Central memory CD8-positive, alpha-beta T cell (primary cell): ENCODE measurements at places on chromosomes 4 and X.

- no peak for DNase-seq
Observed at GRCh38 chr4:648579-649292, 23.4 kb downstream of the PDE6B start.

GRCh38 chr4:54872261-54872660, 214.5 kb downstream of the KIT start:
- DNase-seq, result no peak

- no peak for DNase-seq
Observed at GRCh38 chr4:141311246-141312204, 90.8 kb downstream of the ZNF330 start.

- DNase-seq, result no peak
Observed at GRCh38 chrX:69543572-69543971, 39.4 kb downstream of the NALF2 start.

GRCh38 chrX:22526339-22526738, 253.6 kb downstream of the CBLL2 start:
- DNase-seq, result no peak

DNA sequence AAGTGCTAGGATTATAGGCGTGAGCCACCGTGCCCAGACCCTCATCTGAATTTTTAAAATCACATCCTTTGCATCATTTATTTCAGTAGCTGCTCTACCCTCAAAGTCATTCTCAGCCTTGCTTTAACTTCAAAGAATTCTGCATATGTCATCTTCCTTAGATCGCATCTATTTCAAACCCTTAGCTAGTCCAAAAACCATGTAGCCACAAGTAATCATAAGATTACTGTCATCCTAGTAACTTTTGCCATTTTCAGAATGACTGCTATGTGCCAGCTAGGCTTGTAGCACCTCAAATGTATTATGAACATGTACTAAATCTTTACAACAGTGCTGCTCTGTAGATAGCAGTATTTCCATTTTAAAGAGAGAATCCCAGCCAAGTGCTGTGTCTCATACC, 45.5 kb upstream of the KLF3 start:
- no peak for DNase-seq

DNA sequence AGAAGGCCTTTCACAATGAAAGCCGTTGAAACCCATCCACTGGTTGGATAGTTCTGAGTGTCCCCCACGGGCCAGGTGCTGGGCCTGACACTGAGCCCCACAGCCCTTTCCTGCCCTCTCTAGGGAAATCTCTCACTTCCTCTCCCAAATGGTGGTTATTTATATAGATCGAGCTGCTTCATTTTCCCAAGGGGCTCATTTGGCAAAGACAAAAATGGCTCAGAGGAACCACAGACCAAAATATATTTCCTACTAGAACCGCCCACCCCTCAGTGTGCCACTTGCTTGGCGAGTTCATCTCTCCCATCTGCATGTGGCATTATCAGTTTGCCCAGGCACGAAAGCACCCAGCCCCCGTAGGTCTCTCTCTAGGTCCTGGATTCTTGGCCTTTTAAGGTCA, 53.3 kb upstream of the STIM2 start:
- no peak for DNase-seq

- no peak for DNase-seq
Observed at GRCh38 chr4:78553529-78554060, 2.0 kb downstream of the ANXA3 start.

GRCh38 chr4:15742637-15743036, 35.5 kb upstream of the CD38 start:
- DNase-seq, result no peak

- DNase-seq, result no peak
Observed at GRCh38 chr4:33134366-33134765, 2414.2 kb downstream of the PCDH7 start.

GRCh38 chr4:150668824-150669223, 86.9 kb downstream of the MAB21L2 start:
- no peak for DNase-seq

DNA sequence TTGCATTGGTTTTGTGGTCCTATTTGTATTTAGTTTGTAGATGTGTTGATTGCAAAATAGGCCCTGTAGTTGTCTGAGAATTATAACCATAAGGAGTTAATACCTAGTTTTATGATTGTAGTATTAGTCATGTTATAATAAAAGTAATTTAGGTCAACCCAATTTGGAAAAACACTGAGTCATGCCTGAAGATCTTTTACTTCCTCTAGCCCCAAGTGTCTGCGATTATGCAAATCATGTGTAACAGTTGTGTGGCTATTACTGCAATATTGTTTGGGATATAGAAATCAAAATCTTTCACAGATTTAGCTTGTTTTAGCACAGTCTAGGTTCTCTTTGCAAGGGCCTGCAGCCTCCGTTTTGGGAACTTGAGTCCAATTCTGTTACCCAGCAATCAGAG, 12.6 kb downstream of the SRD5A3 start:
- DNase-seq, result no peak

GRCh38 chrX:66046612-66047235, 6.8 kb upstream of the VSIG4 start:
- no peak for DNase-seq

- DNase-seq, result no peak
Observed at GRCh38 chr4:174934360-174934759, 16.2 kb downstream of the ADAM29 start.

GRCh38 chrX:79366556-79366872, 620 bp downstream of the ITM2A start:
- DNase-seq, result no peak

- DNase-seq, result no peak
Observed at GRCh38 chrX:22541926-22542325, 269.2 kb downstream of the CBLL2 start.

- no peak for DNase-seq
Observed at GRCh38 chr4:41542526-41543275, 4.7 kb downstream of the LIMCH1 start.

DNA sequence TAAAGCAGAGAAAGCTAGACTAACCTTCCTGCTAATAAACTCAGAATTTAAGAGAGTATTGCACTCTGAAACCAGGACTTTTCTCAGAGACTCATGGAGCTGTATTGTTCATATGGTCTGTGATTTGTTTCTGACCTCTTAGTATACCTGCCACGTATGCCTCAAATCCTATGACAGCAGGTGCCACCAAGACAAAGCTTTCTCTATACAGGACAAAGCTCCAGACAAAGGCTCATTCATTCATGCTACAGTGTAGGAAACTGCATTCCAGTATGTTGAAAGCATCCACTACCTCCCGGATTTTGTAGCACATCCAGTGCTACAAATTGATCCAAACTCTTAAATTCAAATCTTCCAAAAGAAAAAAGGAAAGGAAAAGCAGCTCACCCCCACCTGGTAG, 178.3 kb downstream of the CHIC2 start:
- no peak for DNase-seq

DNA sequence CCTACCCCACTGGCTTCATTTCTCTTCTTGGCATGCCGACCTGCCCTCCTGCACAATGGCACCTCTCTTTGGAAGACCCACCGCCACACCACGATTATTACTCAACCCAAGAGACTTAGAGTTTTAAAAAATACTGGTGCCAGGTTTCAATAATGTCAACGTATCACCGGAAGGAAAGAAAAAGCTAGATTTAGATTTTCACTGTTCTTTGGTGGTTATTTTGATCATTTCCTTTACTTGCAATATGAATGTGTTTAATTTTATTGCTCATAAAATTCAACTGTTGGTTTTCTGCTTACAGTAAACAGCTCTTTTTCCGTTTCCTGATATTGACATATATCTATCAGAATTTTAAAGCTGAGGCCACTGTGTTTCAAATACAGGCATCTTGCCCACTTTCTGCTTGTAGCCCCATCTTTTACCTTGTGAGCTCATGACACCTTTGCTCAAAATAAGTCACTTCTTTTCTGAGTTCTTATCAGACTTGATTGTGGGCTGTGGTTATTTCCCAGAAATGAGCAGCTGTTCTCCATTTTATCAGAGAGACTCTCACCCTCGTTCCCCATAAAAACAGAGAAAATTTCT, 439.1 kb downstream of the INPP4B start:
- DNase-seq, result no peak

GRCh38 chrX:107272431-107272921, 66.1 kb downstream of the DNAAF6 start:
- DNase-seq, result no peak
